ENCODE measurements at places on chromosomes 3 and 15. TPM values are rescaled to one million over a fixed set of nuclear protein-coding genes. Genes with fewer than 3 reads are reported as not detected.

DNA sequence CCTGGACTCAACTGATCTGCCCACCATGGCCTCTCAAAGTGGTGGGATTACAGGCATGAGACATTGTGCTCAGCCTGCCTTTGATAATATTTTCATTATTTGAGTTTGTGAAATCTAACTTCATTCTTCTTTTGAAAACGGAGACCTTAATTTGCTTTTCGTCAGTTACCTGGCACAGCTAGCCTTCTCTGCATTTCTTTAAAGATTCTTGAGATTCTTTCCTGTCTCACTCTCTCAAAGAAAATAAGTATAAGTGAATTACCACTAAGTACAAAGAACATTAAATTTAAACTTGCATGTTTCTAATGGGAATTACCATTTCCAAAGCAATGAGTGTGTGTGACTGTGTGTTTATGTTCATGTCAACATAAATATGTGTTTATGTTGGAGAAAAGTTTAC, 187.9 kb downstream of the NFKBIZ start:
- H3K4me1 ChIP-seq: no peaks in the 10 kb centered on the region
- H3K4me3 ChIP-seq: no peak overlapping the region
- no peak overlapping the region for H3K27ac ChIP-seq
- no peak for DNase-seq

The IL20RB gene
- total RNA-seq: 0.44 TPM

DNA sequence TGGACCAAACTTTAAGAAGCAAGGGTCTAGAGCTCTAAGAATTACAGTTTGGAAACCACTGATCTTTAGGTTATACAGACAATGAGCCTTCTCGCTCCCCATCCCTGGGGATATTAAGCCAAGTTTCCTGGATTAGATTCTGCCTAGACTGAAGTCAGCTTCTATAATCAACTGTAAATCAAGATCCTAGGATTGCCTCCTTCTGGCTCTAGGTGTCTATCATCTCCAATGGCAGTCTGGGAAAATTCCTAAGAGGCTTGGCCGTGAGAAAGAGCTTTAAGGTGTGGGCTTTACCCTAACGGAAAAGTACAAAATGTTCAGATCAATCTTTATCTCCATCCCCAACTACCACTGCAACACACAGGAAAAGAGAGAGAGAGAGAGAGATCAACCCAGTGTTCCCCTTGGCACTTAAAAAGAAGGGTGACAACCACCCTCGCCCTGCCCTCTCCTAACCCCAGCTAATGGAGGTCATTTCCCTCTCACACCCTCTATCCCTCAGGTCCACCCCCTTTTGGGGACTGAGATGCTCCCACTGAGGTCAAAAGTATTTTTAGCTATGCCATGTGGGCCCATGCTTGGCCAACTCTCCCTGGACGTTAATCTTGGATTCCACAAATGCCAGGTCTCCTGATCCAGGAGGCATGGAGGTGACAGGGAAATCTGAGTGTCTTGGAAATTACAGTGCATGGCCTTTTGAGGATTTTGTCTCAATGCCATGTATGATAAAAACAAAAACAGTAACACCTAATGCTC, 202.8 kb upstream of the BCL6 start:
- peaks cover 57% of the 10 kb centered on the region for H3K4me1 ChIP-seq
- H3K4me3 ChIP-seq: no peak overlapping the region
- peak; percentile 42 for DNase-seq
- no peaks in the 10 kb centered on the region for H3K27me3 ChIP-seq
- no peaks in the 10 kb centered on the region for H3K36me3 ChIP-seq
- H3K27ac ChIP-seq: peak overlapping the region; percentile 91

DNA sequence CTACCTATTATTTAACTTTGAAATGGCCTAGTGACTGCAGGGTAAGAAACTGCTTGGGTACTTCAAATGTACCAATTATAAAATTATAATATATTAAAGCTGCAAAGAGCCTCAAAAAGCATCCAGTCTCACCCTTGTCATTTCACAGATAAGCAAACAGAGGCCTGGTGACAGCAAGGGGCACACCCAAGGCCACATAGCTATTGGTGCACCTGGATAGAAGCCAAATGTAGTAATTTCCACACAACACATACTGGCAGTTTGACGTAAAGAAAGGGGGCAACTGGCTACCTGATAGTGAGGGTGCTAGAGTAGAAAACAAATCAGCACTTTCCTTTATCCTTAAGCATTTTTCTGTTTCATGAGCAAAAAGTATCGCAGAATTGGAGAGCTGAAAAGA, 51.1 kb downstream of the IFT57 start:
- H3K36me3 ChIP-seq: peaks cover 10% of the 10 kb centered on the region
- H3K4me3 ChIP-seq: no peak overlapping the region
- H3K4me1 ChIP-seq: no peaks in the 10 kb centered on the region
- no peak for DNase-seq
- H3K27ac ChIP-seq: no peak overlapping the region

GRCh38 chr3:123148772-123149171, 53.0 kb upstream of the SEC22A start:
- no peak overlapping the region for H3K27ac ChIP-seq
- no peaks in the 10 kb centered on the region for H3K27me3 ChIP-seq
- H3K4me3 ChIP-seq: no peak overlapping the region
- peaks cover 71% of the 10 kb centered on the region for H3K36me3 ChIP-seq

The THSD4 gene
- total RNA-seq: 95.8 TPM

GRCh38 chr3:126119008-126119675, 35.2 kb upstream of the SLC41A3 start:
- H3K27me3 ChIP-seq: no peaks in the 10 kb centered on the region
- no peak for DNase-seq
- H3K4me1 ChIP-seq: no peaks in the 10 kb centered on the region
- no peak overlapping the region for H3K27ac ChIP-seq

The BAHD1 gene
- total RNA-seq: 17.1 TPM

The SAXO2 gene
- 2.6 TPM for total RNA-seq

The GOLGA6D gene
- total RNA-seq: not detected

The ANKRD63 gene
- not detected for total RNA-seq

DNA sequence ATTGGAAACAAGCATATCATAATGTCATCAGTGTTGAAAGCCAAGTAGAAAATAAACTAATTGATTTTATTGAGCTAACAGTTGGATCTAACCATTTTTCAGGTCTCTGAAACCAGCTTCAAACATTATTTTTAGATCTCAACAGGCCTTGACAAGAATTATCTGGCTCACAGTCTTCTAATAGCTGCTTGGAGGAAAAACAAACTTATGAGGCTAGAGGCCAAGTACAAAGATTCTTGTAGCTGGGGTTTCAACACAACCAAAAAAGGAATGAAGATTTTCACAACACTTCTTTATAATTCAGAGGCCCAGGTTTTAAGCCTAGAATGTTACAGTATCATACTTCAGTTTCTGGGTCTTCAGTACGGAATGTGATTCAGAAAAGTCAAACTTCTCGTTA, 3.7 kb downstream of the SETMAR start:
- no peak for DNase-seq
- H3K36me3 ChIP-seq: no peaks in the 10 kb centered on the region
- H3K4me1 ChIP-seq: peaks cover 72% of the 10 kb centered on the region
- peak overlapping the region; percentile 95 for H3K27ac ChIP-seq
- H3K27me3 ChIP-seq: no peaks in the 10 kb centered on the region

The SLC25A20 gene
- total RNA-seq: 94.1 TPM

- H3K27me3 ChIP-seq: no peaks in the 10 kb centered on the region
Observed at GRCh38 chr3:189099031-189099471, 72.7 kb upstream of the TPRG1 start.

GRCh38 chr15:37995461-37996347, 61.3 kb downstream of the TMCO5A start:
- peak overlapping the region; percentile 11 for H3K27ac ChIP-seq
- H3K4me1 ChIP-seq: peaks cover 7% of the 10 kb centered on the region
- H3K27me3 ChIP-seq: peaks cover 8% of the 10 kb centered on the region
- DNase-seq: no peak
- no peaks in the 10 kb centered on the region for H3K36me3 ChIP-seq
- no peak overlapping the region for H3K4me3 ChIP-seq

The SCN5A gene
- 239 TPM for total RNA-seq

DNA sequence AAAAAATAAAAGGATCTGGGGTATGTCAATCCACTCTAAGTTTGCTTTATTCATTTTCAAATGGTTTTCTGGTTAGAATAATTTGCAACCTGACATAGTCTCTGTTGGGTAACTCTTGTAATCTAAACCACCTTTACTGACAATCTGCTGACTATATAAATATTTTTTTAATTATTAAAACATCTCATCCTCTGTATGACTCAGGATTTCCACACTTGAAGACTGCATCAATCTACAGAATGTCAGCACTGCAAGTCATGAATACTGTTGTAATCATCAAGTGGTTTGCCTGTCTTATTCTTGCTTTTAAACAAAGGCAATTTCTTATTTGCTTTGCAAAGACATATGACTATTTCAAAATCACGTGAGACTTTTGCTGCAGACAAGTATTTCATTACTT, 42.1 kb downstream of the VGLL3 start:
- no peak overlapping the region for H3K27ac ChIP-seq
- no peak for DNase-seq
- no peak overlapping the region for H3K4me3 ChIP-seq
- no peaks in the 10 kb centered on the region for H3K4me1 ChIP-seq
- no peaks in the 10 kb centered on the region for H3K36me3 ChIP-seq

The EFCAB12 gene
- total RNA-seq: not detected

The STAB1 gene
- total RNA-seq: 67.2 TPM

DNA sequence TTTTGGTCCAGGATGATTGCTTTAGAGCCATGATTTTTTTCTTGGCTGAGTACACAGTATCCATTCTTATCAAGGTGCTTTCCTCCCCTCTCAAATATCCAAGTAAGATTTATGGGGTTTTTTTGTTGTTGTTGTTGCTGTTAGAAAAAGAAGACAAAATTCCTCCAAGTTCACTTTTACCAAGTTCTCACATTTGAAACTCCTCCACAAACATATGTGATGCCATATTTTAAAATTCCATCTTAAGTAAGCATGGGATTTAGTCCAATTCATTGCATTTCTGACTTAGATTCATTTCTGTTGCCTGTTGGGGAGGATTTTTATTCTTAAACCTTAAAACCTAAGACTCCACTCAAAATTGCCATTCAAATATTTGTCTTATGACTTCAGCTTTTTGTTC, 128.6 kb upstream of the SPATA12 start:
- peaks cover 38% of the 10 kb centered on the region for H3K4me1 ChIP-seq
- no peaks in the 10 kb centered on the region for H3K36me3 ChIP-seq

GRCh38 chr3:174002543-174002942, 605.0 kb downstream of the NLGN1 start:
- no peaks in the 10 kb centered on the region for H3K36me3 ChIP-seq
- no peak overlapping the region for H3K4me3 ChIP-seq
- no peaks in the 10 kb centered on the region for H3K4me1 ChIP-seq
- H3K27me3 ChIP-seq: no peaks in the 10 kb centered on the region

DNA sequence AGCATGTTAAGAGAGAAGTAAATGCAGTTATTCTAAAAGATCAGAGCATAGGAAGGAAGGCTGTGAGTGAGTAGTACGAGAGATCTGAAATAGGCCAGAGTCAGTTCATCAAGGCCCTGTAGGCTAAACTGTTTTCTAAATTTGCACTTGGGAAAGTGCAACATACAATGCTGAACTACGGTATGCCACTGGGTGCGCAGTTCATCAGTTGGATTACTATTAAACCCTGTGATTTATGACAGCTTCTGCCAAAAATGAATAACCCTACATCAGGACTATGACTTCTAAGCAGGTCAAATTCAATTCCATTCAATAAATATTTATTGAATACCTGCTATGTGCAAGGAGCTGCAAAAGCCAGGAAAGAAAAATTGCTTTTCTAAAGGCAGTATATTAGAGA, 10.8 kb downstream of the CBLB start:
- DNase-seq: no peak
- H3K4me3 ChIP-seq: peak overlapping the region; percentile 12
- H3K4me1 ChIP-seq: peaks cover 89% of the 10 kb centered on the region

DNA sequence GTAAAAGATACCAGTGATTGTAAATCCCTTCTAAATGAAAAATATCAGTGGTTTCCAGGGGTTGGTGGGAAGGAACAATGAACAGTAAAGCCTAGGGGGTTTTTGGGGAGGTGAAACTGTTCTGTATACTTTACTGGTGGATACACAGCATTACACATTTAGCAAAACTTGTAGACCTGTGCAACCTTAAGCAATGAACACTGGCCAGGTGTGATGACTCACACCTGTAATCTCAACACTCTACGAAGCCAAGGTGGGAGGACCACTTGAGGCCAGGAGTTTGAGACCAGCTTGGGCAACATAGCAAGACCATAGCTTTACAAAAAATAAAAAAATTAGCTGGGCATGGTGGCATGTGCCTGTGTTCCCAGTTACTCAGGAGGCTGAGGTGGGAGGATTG, 1.8 kb downstream of the CCDC13 start:
- peaks cover 15% of the 10 kb centered on the region for H3K4me1 ChIP-seq
- H3K27ac ChIP-seq: no peak overlapping the region
- no peaks in the 10 kb centered on the region for H3K36me3 ChIP-seq
- DNase-seq: no peak
- no peaks in the 10 kb centered on the region for H3K27me3 ChIP-seq

The MYZAP gene
- 934 TPM for total RNA-seq

GRCh38 chr3:75610773-75611172, 53.4 kb upstream of the FRG2C start:
- no peaks in the 10 kb centered on the region for H3K36me3 ChIP-seq
- DNase-seq: no peak
- H3K27ac ChIP-seq: no peak overlapping the region
- no peaks in the 10 kb centered on the region for H3K4me1 ChIP-seq
- H3K27me3 ChIP-seq: peaks cover 57% of the 10 kb centered on the region
- no peak overlapping the region for H3K4me3 ChIP-seq

The SSUH2 gene
- total RNA-seq: 1.1 TPM

GRCh38 chr15:42421376-42421775, 62.1 kb downstream of the CAPN3 start:
- no peaks in the 10 kb centered on the region for H3K27me3 ChIP-seq
- H3K36me3 ChIP-seq: peaks cover 100% of the 10 kb centered on the region
- peaks cover 25% of the 10 kb centered on the region for H3K4me1 ChIP-seq
- H3K27ac ChIP-seq: peak overlapping the region; percentile 39
- H3K4me3 ChIP-seq: no peak overlapping the region

The MUC13 gene
- total RNA-seq: 0.08 TPM

The THBS1 gene
- 47.4 TPM for total RNA-seq

GRCh38 chr3:30581982-30582381, 24.4 kb upstream of the TGFBR2 start:
- H3K4me1 ChIP-seq: peaks cover 19% of the 10 kb centered on the region
- no peak for DNase-seq
- H3K27me3 ChIP-seq: no peaks in the 10 kb centered on the region
- no peaks in the 10 kb centered on the region for H3K36me3 ChIP-seq
- no peak overlapping the region for H3K27ac ChIP-seq

DNA sequence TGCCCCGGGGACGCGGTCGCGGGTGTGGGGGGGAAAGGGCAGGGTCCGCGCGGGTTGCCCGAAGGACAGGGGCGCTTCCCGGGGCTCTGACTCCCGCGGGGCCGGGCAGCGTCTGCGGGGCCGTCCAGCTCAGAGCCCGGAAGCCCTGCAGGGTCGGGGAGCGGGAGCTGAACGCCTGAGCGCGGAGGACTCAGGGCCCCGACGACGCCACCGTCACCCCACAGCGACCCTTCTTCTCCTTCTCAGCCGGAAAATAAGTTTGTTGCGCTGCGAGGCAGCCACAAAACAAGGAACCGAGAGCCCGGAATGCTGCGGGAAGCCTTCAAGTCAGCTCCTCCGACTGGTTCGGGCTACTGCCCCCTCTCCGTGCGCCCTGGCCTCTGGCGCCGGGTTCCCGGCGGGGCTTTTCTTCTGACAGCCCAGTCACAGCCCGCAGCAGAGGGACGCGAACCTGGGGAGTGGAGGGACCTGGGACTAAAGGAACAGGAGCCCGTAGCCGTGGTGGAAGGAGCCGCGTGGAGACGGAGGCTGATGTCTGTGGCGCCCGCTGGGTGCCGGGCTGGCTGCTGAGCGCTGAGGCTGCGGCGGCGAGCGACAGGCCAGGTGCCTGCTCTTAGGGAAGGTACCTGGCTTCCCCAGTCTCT, 484 bp downstream of the CNTN4 start:
- H3K4me3 ChIP-seq: peak overlapping the region; percentile 66
- peaks cover 19% of the 10 kb centered on the region for H3K4me1 ChIP-seq
- H3K27me3 ChIP-seq: peaks cover 94% of the 10 kb centered on the region
- H3K27ac ChIP-seq: peak overlapping the region; percentile 46
- H3K36me3 ChIP-seq: no peaks in the 10 kb centered on the region
